ENCODE measurements at places on chromosomes 6 and 20.

DNA sequence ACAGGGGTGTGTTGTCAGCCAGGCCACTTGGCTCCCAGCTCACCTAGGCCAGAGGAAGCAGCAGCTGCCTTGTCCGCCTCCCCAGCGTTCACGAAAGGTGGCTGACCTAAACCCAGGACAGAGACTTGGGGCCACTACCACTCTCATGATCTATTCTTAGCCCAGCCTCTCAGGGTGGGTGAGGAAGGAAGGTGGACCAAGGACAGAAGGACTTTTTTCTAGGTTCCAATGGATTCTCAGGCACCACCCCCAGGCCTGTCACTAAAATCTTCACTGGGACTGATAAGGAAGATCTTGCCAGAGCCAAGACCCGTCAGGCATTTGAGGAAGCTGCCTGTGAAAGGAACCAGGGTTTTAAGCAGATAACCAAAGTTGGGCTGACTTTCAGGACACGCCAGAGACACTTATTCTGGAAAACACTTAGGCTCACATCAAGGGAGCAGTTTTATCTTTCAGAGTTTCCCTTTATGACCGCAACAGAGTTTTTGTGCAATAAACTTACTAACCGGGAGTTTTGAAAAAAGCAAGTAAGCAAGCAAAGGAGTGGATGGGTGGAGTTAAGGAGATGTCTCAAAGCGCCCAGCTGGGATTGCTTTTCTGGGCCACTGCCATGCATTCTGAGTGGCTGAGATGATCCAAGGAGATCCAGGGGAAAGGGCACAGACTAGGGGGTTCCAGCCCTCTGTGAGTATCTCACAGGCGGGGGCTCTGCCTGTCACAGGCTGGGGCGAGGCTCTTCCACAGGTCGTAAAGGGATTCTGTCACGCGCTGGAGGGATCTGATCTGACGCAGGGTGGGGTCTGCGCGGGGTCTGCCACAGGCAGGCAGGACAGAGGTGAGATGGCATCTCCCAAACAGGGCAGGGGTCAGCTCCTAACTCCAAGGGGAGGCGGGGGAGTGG is 989 bp downstream of the FITM2 start:
- no peak for DNase-seq

GRCh38 chr6:154995254-154996015 is at the start of gene TIAM2:
Gene TIAM2 (plus strand): TSS chr6:154995315. CDS start chr6:155129224, 133,909 bp downstream.
- no peak for DNase-seq

DNA sequence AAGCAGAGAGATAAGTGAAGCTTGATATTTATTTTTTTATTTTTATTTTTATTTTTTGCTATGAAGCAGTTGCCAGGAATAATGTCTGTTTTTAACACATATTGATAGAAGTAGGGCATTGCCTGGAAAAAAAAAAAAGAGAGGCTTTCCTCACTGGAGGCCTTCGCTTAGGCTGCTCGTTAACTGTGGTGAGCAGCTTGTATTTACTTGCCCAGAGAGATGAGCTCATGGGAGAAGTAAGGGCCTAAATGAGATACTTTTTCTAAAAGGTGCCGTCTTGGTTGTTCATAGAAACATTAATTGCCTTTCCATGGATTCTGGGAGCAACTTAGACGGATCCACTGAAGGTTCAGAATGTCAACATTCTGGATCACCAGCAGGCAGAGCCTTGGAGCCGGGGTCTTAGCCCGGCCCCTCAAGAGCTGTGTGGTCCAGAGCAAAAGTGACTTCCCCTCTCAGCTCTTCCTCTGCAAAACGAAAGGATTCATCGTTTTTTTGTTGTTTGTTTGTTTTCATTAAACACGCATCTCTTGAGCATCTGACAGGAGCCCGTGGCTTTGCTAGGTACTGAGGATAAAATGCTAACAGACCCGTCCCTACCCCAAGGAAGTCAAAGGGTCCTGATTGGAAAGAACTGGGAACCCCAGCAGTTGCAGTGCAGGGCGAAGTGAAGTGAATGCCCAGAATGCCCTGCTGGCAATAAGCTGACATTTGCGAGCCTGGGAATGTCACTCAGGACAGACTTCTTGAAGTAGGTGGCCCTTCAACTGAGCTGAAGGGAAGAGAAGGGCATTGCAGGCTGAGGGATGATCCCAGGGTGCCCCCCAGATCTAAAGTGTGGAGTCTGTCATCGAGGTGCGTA is 138.5 kb downstream of the ZDHHC14 start:
- DNase-seq: peak; percentile 22

DNA sequence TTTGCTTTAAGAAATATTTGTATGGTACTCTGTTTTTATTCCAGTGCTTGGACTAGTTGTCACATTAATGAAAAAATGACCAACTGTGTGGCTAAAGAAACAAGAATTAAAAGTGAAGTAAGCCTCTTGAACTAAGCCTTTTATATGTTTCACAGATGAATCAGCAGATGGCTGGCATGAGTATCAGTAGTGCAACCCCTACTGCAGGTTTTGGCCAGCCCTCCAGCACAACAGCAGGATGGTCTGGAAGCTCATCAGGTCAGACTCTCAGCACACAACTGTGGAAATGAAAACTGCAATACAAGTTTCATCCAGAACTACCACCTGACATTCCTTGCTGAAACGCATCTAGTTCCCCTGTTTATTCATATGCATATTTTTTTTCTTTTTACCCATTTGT is 96.8 kb downstream of the B3GAT2 start:
- DNase-seq: no peak

DNA sequence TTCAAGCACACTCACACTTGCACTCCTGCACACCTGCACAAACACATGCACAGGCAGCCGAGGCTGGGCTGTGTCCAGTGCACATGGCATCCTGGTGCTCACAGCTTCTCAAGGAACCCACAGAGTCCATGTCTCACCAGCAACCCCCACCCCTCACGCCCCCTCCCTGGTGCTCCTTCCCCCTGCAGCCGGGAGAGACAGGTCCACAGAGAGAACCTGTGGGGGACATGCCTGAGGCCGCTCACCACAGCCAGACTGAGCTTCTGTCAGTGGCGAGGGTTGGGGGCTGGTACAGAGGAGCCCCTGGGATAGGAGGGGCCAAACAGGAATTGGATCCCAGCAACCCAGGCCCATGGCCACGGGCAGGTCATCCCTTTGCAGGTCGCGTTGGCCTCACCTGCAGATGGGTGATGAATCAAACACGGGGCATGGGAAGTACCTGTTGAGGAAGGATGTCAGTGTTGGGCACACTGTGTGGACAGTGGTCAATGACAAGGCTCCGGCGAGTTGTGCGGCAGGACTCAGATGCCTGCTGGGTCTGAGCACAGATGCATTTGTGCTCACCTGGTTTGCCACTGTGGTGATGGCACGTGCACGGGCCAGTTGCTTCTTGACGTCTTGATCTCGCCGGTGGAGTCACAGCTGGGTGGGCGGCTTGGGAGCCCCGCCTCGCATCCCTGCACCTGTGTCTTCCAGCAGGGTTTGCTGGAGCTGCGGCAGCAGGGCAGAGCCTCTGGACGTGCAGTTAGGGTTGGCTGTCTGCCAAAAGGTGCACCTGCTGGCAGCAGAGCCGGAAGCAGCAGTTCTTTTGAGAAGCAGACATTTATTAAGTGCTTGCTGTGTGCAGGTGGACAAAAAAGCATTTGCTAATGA is 113.0 kb downstream of the ERMARD start:
- DNase-seq: no peak

GRCh38 chr20:62378215-62378614 is 8.7 kb upstream of the RPS21 start:
- peak; percentile 85 for DNase-seq

DNA sequence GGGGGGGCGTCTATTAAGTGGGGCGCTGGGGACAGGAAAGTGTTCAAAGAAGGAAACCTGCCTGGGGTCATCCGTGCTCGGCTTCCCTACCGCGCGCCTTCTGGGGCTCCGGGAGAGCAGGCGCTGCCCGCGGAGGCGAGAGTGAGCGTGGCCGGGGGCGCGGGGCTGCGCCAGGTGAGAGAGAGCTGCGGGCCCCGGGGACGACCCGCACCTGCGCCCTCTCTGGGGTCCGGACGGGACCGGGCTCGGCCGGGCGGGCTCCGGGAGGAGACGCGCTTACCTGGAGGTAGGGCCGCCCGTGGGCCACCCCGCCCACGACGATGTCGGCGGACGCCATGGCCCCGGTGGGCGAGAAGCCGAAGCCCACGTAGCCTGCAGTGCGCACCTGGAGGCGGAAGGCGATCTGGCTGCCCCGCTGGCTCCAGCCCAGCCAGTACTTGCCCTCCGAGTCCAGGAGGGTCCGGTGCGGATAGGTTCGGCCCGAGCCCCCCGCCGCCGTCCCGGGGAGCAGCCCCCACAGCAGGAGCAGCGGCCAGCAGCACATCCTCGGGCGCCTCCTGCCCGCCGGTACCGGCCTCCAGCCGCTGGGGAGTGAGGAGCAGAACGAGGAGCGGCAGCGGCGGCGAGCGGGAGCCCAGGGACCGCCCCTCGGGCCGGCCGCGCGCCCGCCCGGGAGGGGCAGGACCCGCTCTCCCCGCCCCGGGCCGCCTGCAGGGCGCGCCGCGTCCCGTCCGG is at the start of gene MOXD1:
Gene MOXD1, minus strand, starts transcription at position 593 of the 735 bp plus-strand sequence. Its CDS starts 49 bp downstream, at position 544.
- no peak for DNase-seq

GRCh38 chr6:14417377-14417776 is 299.8 kb downstream of the CD83 start:
- peak; percentile 12 for DNase-seq

- no peak for DNase-seq
These were observed 36.9 kb upstream of the STMND1 start for GRCh38 chr6:17064975-17065374.

DNA sequence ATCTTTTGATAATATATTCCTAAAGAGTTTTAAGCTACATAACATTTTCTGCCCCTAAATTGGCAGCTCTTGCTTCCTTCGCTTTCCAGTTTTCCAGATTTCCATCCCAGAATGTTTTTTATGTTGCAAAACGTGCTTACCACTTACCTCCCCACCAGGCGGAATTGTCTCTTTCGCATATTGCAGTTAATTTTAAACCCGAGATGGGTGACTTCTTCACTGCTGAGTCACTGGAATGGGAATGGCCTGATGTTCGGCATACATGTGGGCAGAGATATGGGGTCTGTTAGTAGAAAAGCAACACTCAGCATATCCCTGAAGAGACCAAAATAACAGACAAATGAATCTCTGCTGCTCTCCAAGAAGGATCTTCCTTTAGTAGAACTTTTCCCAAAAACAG is 491.2 kb downstream of the PREX1 start:
- no peak for DNase-seq

GRCh38 chr6:157380458-157380778 is 572 bp upstream of the ZDHHC14 start:
- DNase-seq: no peak

DNA sequence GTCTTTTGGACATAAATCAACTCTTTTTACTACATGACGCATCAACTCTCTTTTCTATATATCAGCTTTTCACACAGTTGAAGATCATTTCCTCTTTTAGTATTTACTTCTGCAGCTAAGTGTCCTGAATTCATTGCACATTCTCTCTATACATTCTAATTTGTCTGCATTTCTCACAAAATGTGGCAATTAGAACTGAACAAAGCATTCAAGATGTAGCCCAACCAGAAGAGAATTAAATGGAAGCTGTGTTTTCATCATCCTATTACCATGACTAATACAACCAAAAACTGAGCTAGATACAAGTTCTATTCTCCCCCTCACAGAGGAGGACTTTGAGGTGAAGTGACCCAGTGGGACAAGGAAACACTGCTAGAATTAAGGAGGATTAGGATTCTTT is 86.9 kb downstream of the PLCG1 start:
- DNase-seq: no peak

DNA sequence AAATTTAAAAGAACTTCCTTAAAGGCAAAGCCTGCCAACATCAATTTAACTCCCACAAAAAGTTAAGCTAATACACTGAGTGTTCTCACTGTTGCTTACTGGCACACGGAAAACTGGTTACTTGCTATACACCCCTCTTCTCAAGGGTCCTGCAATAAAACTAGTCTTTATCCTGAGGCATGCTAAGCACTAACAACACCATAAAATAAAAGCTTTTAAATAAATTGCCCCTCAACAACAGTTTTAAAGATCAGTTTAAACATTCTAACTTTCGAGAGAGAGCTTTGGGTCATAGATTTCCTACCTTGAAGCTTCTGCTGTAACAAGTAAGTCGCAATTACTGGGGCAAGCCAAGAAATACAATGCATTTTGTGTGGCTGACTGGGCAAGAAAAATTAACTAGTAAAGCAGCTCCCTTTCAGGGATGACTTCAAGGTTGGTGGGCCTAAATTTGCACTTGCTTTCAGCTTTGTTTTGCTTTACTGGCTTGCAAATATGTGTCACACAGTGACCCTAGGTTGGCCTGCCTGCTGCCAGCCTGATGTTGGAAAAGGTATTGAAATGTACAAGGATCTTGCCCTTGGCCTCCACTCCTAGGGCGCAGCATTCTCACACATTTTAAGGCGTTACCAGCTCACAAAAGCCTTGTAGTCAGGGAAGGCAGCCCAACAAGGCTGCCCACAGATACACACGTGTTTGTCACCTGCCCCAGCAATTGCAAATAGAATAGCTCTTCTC is 4.0 kb upstream of the HEY2 start:
- no peak for DNase-seq

DNA sequence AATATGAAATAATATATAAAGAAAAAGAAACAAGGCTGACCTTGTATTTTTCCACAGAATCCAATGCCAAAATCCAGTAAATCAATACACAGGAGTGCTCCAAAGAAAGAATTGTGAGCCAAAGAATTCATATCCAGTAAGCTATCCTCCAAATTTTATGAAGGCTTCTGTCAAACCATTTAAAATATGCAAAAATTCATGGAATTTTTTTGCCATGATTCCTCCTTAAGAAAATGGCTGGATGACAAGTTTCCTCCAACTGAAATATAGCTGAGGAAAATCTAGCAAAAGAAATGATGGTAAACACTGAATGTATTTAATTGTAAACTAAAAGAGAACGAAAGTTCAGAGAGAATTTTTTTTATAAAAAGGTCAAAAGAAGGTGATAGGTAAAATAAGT is 290.3 kb downstream of the UBE3D start:
- no peak for DNase-seq

DNA sequence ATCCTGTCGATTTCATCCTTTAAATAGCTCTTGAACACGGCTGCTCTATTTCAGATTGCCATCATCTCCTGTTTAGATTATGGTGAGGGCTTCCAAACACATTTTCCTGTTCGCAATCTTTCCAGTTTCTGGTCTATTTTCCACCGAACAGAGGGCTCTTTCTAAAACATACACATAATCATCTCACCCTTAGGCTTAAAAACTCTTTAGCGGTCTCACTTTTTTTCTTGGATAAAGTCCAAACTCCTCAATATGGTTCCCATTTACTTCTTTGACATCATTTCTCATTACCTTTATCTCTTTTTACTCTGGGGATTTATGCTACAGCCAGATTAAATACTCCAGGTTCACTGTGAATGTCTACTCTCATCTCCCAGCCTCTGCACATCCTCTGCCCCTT is 103.4 kb upstream of the STMND1 start:
- no peak for DNase-seq
